Hippocampal formation (tissue), 2 donors: ENCODE measurements at places on chromosomes 2 and 18.

DNA sequence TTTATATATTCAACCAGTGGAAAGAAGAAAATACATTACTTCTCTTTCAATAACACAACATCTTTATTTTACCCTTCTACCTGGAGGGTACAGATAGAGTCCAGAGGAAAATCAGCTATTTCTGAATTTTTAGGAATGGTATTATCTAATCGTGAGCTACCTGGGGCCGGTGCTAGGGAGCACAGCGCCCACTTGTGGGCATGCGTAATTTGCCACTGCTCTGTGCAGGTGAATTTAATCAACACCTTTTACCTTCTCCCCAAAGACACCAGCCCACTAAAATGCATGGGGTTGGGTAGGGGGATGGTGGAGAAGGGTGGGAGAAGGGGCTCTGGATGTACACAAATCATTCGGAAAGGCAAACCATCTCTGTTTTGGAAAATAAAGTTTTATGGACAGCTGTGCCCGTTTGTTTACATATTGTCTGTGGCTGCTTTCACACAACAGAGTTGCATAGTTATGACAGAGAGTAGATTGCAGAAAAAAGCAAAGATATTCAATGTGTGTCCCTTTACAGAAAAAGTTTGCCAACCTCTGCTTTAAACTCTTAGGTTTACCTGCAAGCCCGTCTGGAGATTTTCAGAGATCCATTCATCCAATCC is 51.5 kb upstream of the DCC start:
- no peak for DNase-seq

- no peak for DNase-seq
Measured at GRCh38 chr2:131039908-131040660, 53.2 kb downstream of the FAM168B start.

DNA sequence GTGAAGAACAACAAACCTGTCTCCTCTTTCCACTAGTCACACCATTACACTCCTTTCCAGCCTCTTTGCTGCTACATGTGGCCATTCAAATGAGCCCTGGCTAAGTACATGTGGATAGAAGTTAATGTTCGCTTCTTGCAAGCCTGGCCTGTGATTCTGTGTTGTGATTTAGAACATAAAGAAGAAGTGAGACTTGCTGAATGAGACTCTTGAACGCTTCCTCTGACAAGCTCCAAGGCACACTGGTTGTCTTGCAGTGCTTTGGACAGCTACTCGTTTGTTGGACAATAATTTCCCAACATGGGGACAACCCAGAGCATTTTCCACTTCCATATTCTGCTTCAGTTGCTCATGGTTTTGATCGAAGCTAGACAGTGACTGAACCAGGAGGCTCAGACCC is 57.3 kb downstream of the CCDC74A start:
- no peak for DNase-seq

GRCh38 chr2:120406566-120406965 is 60.6 kb downstream of the INHBB start:
- DNase-seq, result no peak

DNA sequence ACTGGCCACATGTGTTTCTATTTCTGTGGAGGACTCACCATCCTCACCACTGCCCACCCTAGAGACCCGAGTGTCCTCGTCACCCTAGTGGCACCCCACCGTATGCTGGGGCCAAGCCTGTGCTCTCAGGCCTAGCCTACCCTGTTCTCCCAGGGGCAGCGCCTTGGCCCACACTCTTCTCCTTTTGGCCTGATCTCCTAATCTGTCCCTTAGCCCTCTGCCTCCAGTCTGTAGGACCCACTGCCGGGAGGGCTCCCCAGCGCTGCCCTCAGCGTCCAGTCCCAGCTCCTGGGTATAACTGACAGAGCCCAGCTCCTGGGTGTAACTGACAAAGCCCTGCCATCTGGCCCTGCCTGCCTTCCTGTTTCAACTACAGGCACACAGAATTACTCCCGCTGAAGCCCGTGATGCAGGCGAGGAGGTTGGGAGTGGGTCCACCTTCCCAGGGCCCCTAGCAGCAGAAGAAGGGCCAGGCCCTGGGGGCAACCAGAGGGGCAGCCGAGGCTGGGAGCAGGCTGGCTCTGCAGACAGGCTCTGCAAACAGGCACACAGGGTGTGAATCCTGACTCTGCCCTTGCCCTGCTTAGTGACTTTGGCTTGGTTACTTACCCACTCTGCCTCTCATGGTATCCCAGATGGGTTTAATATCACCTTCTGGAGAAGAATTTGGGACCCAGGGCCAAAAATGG is 25.6 kb upstream of the PTMA start:
- DNase-seq, result no peak

DNA sequence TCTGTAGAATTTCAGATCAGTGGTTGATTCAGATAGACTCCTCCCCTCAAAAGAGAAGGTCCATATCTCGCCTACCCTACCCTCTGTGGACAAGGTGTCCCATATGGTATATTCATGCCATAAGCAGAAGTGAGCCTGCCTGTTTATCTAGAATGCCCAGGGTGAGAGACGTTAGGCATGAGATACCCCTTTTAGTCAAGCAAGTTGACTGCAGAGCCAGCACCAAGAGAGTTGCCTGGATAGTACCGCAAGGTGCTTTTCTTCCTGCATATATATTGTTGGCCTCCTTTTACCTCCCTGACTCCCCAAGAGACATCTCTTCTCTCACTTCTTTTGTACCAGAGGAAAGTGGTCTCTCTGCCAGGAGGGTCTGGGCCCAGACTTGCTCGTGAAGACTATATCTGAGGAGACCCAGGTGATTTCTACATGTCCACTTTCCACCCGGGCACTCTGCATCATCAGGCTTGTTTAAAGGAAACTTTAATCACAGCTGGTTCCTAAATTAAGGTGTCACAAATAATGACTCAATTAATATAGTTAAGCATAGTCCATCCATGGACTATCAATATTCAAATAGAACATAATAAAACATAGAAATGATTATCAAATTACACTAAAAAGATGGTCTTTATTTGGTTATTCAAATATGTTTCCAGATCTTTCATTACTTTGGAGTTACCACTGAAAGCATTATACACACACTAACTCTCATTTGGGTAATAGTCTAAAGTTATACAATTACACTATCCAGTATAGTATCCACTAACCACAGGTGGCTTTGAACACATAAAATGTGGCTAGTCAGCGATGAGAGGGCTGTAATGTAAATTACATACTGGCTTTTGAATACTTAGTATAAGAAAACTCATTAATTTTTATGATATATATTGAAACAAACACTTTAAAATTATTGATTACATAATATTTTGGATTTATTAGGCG is 4.1 kb downstream of the ITGA4 start:
- DNase-seq, result no peak

- no peak for DNase-seq
Measured at GRCh38 chr2:221972813-221973478, 325.9 kb downstream of the PAX3 start.

DNA sequence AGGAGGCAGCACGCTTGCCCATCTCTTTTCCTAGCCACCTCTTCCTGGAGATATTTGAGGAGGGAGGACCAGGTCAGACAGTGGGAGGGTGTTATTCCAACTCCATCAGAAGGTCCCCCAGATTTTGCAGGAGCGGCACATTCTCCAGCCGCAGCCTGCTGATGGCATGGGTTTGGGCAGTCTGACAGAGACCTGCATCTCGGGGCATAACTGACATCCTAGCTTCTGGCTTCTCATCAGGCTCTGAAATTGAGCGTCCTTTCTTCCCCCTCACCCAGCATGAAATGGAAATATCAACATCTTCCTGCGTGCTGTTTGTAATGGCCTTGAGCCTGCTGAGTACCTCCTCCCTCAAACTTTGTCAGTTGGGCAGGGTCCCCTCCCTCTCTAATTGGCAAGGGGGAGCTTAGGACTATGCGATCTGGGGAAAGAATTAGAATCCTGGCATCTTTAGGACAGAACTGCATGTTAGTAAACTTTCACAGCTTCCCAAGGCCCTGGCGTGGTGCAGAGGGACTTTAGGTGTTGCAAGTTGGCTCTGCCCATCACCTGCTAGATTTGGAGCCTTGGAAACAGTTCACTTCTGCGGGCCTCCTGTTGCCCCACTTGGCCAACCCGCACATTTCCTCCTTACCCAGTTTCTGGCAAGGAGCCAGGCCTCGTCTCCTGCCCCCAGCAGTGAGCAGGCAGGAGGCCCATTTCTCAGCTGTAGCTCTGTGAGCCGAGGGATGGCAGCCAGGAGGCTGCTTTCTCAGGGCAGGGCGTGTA is 2.2 kb downstream of the ITM2C start:
- peak; percentile 60 for DNase-seq

GRCh38 chr18:2547477-2548087 is 23.7 kb downstream of the METTL4 start:
- DNase-seq, result peak; percentile 76

DNA sequence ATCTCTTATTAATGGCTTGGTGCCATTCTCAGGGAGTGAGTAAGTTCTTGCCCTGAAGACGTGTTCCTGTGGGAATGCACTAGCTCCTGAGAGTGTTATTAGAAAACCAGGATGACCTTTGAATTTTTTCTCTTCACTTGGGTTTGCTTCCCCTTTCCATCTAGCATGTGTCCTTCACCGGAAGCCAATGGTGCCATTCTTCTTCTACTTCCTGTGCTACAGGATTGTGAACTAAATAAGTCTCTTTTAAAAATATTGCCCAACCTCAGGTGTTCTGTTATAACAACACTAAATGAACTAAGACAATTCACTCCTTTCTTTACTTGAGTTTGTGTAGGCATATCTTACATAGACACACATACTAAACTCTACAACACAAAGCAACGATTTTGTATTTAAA is 447.0 kb downstream of the SOX11 start:
- no peak for DNase-seq

DNA sequence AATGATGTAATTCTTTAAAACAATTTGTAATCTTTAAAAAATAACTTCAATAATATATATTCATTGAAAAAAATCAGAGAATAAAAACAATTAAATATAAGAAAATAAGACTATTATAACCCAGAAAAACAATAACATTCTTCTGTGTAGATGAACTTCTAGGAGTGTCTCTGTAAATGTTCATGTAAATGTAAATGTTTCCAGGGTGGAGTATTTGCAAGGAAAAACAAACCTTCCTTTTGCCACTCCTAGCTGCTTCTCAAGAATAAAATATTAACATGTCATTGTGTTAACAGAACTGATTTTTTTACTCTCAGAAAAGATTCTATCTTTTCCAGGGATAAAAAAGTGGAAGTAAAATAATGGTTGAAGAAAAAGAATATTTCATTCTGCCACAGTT is 431.9 kb downstream of the PLCL1 start:
- DNase-seq, result no peak

DNA sequence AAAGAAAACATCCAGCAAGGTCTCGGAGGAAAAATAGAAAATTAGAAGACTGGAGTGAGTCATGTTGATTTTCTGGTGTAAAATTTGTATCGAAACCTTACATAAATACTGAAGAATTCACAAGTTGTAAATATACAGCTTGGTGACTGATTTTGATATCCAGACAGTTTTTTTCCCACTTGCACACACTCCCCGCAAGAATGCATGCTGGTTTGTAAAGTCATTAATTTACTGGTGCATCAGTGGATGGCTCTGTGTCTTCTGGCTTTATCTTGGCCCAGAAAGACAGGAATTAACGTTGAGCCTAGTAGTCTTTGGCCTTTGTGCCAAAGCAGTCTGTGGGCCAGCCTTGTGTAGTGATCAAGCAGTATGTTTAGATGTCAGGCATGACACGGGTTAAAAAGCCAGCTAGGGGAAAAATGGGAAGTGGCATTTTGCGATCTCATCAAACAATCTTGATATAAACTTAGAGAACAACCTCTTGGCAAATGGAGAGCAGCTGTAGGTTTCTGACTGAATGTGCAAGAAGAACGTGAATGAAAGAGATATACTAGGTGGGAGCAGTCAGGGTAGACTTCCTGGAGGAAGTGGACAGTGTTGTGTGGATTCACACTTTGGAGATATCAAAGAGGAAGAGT is 22.7 kb upstream of the CASP8 start:
- no peak for DNase-seq

DNA sequence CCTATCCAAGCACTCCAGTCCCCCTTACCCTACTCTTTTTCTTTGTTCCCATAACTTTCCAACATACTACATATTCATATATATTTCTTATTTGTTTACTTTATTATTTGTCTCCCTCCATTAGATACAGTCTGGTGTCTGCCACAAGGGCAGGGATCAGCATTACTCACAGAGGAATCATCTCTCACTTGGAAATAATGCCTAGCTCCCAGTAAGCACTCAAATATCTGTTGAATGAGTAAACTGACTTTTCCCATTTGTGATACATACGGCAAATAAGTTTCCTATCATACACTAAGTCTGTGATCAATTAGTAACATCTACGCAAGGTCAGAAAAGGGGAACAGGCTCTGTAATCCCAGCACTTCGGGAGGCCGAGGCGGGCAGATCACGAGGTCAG is 18.7 kb downstream of the C1D start:
- DNase-seq, result no peak

- no peak for DNase-seq
Measured at GRCh38 chr18:63378919-63379638, 12.1 kb upstream of the KDSR start.

DNA sequence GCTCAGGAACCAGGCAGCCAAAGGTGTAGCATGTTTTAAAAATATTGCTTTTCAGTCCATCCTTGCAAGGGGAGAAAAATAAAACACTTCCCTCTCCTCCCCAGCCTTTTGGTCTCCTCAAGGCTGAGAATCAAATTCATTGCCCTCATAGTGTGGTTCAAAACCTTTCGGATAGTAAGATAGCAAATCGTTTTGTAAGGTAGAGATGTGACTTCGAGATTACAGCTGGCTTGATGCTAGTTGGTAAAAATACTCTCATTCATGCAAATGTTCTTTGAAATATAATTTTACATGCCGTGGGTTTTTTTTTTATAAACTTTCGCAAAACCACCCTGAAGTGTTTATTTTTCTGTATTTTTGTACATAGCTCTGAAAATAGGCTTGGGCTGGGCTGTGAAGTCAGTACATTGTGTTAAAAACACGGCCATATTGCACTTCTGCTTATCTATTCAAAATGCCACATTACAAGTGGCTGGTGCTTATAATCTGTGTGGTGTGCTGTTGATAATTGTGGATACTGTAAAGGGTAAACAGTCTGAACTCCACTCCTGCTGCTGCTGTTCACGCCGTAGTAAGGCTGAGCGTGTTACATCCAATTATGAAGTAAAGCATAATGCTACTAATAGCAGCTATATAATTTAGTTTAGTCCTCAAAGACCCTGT is 172.0 kb upstream of the SIX3 start:
- no peak for DNase-seq

DNA sequence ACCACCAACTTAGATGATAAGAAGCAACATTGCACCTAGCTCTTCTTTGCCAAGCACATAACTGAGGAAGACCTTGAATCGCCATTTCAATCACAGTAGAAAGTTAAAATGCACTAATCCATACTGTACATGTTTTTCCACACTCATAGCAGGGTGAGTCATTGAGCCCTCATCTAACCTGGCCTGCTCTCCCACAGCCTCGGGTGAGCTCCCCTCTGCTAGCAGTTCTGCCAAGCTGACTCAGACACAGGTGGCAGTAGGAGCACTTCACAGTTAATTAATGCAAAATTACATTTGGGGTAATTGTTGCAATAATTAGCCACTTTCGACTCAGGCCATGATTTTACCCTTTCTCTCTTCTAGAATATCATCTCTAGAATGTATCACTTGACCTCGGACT is 1632.8 kb upstream of the CELF4 start:
- DNase-seq, result no peak
